GM04503 (cell line): ENCODE measurements at places on chromosomes 5 and 9.

GRCh38 chr9:8011974-8012373 is 212.4 kb upstream of the DMAC1 start:
- DNase-seq: no peak

- peak; percentile 95 for DNase-seq
Measured at GRCh38 chr9:114551750-114552685, 35.6 kb upstream of the ATP6V1G1 start.

GRCh38 chr5:35671541-35672295 is 54.1 kb downstream of the SPEF2 start:
- no peak for DNase-seq

GRCh38 chr5:167244583-167244982 is 1046.9 kb upstream of the WWC1 start:
- DNase-seq: no peak

GRCh38 chr5:59609501-59610265 is 283.8 kb downstream of the PDE4D start:
- no peak for DNase-seq
